ENCODE measurements at places on chromosomes 12 and 14.

- DNase-seq = no peak
Observed at GRCh38 chr14:69289811-69290520, 30.0 kb downstream of the GALNT16 start.

DNA sequence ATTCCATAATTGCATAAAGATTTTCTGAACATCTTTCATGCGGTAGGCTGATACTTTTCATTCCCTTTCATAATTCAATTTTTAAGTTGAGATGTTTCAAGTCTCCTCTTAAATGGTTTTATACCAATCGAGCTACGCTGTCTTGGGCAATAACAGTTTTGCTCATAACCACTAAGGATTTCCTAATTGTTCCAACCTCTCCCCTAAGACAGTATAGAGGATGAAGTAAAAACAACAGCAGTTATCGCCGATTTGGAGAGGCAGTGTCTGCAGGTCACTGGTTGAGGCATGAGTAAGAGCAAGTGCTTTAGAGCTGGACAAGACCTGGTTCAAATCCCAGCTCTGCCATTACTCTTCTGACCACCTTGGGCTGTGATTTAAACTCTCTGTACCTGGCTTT lies 6.9 kb upstream of the MED13L start:
- peak; percentile 90 for DNase-seq

GRCh38 chr12:96120359-96121100 lies 73.6 kb upstream of the ELK3 start:
- peak; percentile 84 for DNase-seq

DNA sequence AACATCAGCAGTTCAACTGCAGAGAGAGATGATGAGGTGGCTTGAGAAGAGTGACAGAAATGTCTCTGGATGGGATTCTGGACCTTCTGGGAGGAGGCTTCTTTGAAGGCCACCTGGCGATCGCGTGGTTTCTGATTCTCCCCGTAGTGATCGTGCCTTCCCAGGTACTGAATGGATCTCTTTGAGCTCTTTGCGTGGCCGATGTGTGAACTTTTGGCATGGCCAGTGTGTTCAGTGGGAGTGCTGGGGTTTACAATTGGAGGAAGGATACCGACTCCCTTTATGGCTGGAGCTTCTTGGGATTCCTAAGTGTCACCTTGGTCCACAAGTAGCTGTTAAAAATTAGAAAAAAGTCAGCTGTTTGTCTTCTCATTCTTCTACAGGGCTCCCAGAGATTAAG lies 374.7 kb downstream of the C12orf75 start:
- DNase-seq = no peak

- DNase-seq = no peak
Observed at GRCh38 chr14:74514471-74514941, 20.9 kb downstream of the ISCA2 start.

GRCh38 chr12:99201906-99202645 lies 445.5 kb upstream of the GARIN6 start:
- no peak for DNase-seq

- no peak for DNase-seq
Observed at GRCh38 chr12:29563636-29564035, 66.2 kb upstream of the OVCH1 start.

DNA sequence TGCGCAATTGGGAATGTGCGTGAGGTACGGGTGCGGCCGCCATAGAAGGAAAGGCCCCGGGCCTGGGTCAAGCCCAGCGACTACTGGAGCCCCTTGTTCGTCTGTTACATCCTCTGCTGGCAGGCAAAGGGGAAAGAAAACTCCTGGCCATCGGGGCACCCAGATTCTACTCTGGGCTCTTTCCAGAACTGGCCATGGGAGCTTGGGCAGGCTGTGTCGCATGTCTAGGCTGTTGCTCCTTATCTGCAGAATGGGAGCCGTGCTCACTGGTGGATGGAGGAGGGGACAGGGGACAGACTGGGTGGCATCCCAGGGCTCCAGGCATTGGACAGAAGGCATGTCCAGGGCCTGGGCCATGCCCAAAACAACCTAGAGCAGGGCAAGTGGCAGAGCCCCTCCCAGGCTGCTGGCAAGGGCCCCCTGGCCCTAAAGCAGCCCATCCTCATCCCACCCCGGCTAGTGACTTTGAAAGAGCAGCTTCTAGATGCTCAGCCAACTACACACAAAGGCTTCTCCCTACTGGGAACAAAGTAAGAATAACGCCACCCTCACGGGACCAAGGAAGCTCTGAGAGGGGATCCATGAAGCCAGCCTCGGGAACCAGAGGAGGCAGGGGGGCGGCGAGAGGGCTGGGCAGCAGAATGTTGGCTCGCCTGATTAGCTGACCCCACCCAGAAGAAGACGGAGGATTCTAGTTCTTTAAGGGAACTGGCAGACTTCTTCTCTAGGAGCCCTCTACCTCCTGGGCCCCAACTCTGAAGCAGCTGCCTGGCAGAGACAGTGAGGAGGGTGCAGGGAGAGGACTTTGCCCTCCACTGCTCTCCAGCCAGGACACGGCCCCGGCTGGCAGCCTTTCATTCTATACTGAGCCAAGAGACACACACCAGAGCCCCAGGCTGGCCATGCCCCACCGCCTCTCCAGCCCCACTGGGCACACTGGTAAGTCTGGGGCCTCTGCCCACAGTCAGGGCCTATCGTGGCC lies 96.8 kb downstream of the SINHCAF start:
- DNase-seq = no peak
